Astrocyte (in vitro differentiated cells and primary cell): ENCODE measurements at places on chromosomes 3 and 15. TPM values are rescaled to one million over a fixed set of nuclear protein-coding genes. Genes with fewer than 3 reads are reported as not detected.
A peak's percentile ranks its signal among the peaks of the same experiment; 100 is the strongest.

DNA sequence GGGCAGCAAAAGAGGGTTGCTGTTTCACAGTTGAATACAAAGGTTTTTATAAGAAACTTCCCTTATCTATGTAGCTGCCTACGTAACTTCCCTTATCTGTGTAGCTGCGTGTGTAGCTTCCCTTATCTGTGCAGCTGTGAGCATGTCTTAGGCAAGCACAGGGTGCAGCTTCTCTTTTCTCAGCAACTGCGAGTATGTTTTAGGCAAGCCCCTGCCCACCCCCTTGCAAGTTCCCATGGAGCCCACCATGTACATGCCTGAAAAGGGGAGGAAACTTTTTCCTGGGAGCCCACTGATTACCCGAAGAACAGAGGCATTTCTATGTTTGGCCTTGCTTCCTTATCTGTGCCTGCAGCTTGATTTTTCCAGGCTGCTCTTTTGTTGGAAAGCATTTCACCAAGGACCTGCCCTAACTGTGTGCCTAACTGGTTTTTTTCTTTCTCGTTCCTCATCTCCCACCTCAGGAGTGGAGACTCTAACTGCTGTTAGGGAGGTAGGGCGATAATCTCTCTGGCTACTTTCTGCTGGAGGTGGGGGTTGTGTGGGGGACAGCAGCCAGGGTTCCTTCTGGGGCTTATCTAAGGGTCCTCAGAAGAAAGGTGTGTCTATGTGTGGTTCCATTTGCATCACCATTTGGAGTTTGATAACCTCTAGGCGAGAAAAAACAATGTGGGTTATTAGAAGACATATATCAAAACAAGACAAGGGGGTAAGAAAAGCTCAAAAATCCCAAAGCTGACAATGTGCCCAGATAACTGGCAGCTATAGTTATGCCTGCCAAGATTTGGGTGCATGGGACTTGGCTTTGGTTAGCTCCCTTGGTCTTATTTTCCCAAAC is 26.0 kb downstream of the SORD start:
- peak; percentile 64 for DNase-seq
- peaks cover 2% of the 10 kb centered on the region for H3K36me3 ChIP-seq
- H3K4me3 ChIP-seq, result no peak overlapping the region
- H3K27me3 ChIP-seq, result no peaks in the 10 kb centered on the region
- no peaks in the 10 kb centered on the region for H3K4me1 ChIP-seq

DNA sequence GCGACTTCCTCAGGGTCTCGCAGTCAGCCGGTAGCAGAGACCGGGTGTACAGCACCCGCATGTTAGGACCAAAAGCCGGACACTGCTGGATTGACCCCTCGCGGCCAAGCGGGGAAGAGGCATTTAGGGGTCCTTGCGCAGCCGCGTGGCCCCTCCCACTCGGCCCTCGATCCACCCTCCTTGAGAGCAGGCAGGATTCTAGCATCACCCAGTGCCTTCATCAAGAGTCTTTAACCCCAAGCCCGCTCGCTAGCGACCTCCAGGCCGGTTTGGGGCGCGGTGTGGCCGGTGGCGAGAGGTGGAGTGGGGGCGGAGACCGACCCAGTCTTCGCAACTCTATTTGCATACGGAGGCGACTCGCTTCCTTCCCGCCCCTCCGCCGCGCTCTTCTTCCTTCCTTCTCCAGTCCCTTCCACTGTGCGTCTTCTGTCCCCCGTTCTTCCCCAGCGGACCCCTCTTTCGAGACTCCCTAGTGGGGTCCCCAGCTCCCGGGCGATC is at the start of gene ST6GAL1:
Gene ST6GAL1, plus strand, starts transcription at position 384 of the 498 bp plus-strand sequence. CDS start 112,178 bp downstream, outside the sequence.
- peak; percentile 50 for DNase-seq
- H3K36me3 ChIP-seq, result no peaks in the 10 kb centered on the region
- peak within 1 kb of the TSS; percentile 4 for H3K27ac ChIP-seq
- H3K27me3 ChIP-seq, result peaks cover 2% of the 10 kb centered on the region
- peak within 1 kb of the TSS; percentile 82 for H3K4me3 ChIP-seq

DNA sequence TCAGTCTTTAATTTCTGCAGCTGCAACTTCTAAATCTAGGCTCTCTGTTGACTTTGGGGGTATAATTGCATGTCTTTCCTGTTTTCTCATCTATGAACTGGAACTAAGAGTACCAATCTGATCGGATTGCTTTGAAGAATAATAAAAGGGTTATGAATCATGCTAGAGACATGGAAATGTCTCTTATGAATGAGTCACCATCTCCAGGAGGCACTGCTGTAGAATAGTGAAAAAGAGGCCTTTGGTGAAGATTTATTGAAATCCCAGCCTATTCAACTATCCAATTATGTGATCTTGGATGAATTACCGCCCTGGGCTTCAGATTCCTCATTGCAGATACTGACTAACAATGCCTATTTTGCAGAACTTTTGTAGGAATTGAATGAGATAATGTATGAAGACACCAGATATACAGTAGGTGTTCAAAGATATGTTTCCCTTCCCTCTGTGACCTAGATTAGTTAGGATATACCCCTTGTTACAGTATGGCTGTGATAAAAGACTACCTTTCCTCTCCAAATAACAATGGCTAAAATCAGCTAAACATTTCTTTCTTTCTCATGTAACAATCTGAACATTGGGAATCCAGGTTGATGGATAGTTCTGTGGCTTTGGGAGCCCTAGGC is 11.5 kb upstream of the CMTM8 start:
- no peaks in the 10 kb centered on the region for H3K36me3 ChIP-seq

The ZNF385D gene
- 7.8 and 8.0 TPM in 2 replicates for total RNA-seq

DNA sequence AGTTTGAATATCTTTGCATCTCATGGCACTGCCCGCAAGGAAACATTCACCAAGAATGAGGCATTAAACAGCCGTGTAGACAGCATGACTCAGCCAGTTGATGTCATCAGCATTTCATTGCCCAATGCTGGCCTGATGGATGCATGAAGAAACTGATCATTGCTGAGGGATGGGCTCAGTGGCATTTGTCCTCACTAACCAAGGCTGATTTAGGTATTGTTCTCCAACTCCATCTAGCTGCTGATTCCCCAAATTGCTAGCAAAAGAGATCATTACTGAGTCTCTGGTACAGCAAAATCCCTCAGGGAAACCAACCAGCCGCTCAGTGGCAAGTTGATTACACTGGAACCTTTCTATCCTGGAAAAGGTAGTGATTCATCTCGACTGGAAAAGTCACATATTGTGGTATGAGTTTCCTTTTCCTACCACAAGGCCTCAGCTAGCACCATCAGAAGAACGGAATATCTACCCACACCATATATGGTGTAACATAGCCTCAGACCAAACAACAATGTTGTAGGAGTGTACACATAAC is 186.5 kb upstream of the GAP43 start:
- peaks cover 18% of the 10 kb centered on the region for H3K4me1 ChIP-seq
- peak; percentile 96 for DNase-seq
- H3K27ac ChIP-seq, result peak overlapping the region; percentile 95
- H3K27me3 ChIP-seq, result no peaks in the 10 kb centered on the region
- H3K4me3 ChIP-seq, result no peak overlapping the region

The P2RY14 gene
- 0.11 TPM in 1 of 2 replicates, not detected in the other for total RNA-seq

The CCDC9B gene
- total RNA-seq, result 9.8 and 10.1 TPM in 2 replicates

DNA sequence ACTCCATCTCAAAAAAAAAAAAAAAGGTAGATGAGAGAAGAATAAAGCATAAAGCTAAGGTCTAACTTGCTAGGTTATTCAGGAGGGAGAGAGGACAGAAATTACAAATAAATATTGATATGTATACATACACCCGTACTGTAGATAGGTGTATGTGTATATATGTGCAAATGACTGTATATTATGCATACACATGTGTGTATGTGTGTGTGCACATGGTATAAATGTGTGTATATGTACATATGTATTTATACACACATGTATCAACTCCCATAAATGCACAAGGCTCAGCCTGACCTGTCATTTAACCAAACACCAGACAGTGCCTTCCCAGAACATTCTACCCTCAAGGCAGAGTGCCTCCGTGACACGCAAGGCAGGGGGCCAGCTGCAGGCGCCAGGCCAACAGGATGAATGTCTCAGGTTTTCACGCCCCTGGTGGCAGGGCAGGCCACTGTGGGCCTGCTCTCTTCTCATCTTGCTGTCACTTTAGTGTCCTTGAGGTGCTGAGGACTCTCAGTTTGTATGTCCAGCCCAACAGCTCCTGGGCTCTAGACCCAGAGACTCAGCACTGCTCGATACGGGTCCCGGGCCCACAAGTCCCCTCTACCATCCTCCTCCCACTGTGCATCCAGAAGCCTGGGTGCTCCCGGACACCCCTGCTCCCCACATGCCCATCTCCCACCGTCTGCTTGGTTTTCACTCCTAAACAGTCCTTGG is 40.4 kb downstream of the TM2D3 start:
- H3K4me3 ChIP-seq, result no peak overlapping the region
- peaks cover 2% of the 10 kb centered on the region for H3K27me3 ChIP-seq
- peaks cover 12% of the 10 kb centered on the region for H3K4me1 ChIP-seq
- no peaks in the 10 kb centered on the region for H3K36me3 ChIP-seq

The FLNB gene
- 434 and 521 TPM in 2 replicates for total RNA-seq

DNA sequence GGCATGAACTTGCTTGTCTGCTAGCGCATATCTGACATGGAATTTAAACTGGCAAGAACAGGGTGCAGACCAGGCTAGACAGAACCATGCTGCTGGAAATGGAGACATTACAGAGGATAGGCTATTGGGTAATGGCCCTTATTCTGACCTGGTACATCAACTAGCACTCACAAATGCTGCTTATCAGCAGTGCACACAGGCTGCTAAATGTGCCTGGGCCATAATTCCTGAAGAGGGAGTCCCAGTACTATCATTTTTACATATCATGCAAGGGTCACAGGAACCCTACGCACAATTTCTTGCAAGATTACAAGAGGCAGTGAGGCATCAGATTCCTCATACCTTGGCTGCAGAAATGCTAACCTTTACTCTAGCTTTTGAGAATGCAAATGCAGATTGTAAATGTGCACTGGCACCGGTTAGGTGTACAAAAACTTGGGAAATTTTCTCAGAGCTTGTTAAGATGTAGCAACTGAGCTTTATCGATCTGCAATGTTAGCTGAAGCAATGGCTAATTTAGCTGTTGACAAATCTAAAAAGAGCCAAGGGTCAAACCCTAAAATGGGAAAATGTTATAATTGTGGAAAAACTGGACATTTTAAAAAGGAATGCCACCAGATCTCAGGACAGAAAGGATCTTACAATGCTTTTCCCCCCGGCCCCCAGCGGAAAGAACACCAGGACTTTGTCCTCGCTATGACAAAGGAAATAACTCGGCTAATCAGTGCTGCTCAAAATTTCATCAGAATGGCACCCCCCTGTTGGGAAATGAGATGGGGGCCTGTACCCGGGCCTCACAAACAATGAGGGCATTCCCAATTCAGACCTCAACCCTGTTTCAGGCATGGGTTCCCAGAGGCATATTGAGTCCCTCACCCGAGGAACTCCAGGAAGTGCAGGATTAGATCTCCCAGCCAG is 21.1 kb downstream of the CCRL2 start:
- H3K4me3 ChIP-seq, result no peak overlapping the region
- no peaks in the 10 kb centered on the region for H3K36me3 ChIP-seq
- peaks cover 2% of the 10 kb centered on the region for H3K27me3 ChIP-seq

DNA sequence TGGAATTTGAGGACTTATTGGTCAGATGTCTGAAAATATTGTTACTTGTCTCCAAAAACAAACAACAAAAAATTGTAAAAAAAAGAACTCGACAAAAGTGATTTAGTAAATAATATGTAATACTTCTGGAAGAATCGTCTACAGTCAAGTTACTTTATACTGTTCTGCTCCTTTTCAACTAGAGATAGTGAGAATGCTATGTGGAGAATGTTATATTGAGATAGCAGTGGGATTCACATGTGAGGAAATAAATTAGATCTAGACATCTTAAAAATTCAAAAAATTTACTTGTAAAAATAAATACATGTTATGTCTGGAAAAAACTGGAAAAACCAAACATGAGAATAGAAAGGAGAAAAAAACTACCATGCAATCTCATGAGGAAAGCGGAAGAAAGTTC is 64.9 kb downstream of the SGO1 start:
- DNase-seq, result no peak
- H3K4me1 ChIP-seq, result no peaks in the 10 kb centered on the region
- H3K36me3 ChIP-seq, result no peaks in the 10 kb centered on the region
- H3K27ac ChIP-seq, result no peak overlapping the region
- H3K27me3 ChIP-seq, result no peaks in the 10 kb centered on the region
